ENCODE measurements at places on chromosomes 13 and 19. TPM values are rescaled to one million over a fixed set of nuclear protein-coding genes. Genes with fewer than 3 reads are reported as not detected.
A peak's percentile ranks its signal among the peaks of the same experiment; 100 is the strongest.

GRCh38 chr19:27709496-27709895 lies 1503.5 kb downstream of the UQCRFS1 start:
- H3K4me3 ChIP-seq = no peak overlapping the region
- no peaks in the 10 kb centered on the region for H3K27me3 ChIP-seq
- no peak for DNase-seq
- no peak overlapping the region for H3K27ac ChIP-seq
- no peaks in the 10 kb centered on the region for H3K4me1 ChIP-seq

GRCh38 chr19:19256072-19256969 lies 16.8 kb downstream of the TM6SF2 start:
- no peaks in the 10 kb centered on the region for H3K4me1 ChIP-seq
- H3K27ac ChIP-seq = no peak overlapping the region
- no peak overlapping the region for H3K4me3 ChIP-seq
- DNase-seq = no peak

- peaks cover 13% of the 10 kb centered on the region for H3K36me3 ChIP-seq
- peak within 1 kb of the TSS; percentile 10 for H3K4me3 ChIP-seq
- no peak within 1 kb of the TSS for H3K27ac ChIP-seq
- DNase-seq = no peak
These were observed at the start of gene COX7A1 for GRCh38 chr19:36152352-36153091. TSS of gene COX7A1 (minus strand) at chr19:36152447. CDS start at chr19:36152407, 40 bp downstream.

- H3K27me3 ChIP-seq = no peaks in the 10 kb centered on the region
- H3K4me1 ChIP-seq = peaks cover 7% of the 10 kb centered on the region
These were observed 88.4 kb downstream of the USP12 start for GRCh38 chr13:27083183-27083582.

DNA sequence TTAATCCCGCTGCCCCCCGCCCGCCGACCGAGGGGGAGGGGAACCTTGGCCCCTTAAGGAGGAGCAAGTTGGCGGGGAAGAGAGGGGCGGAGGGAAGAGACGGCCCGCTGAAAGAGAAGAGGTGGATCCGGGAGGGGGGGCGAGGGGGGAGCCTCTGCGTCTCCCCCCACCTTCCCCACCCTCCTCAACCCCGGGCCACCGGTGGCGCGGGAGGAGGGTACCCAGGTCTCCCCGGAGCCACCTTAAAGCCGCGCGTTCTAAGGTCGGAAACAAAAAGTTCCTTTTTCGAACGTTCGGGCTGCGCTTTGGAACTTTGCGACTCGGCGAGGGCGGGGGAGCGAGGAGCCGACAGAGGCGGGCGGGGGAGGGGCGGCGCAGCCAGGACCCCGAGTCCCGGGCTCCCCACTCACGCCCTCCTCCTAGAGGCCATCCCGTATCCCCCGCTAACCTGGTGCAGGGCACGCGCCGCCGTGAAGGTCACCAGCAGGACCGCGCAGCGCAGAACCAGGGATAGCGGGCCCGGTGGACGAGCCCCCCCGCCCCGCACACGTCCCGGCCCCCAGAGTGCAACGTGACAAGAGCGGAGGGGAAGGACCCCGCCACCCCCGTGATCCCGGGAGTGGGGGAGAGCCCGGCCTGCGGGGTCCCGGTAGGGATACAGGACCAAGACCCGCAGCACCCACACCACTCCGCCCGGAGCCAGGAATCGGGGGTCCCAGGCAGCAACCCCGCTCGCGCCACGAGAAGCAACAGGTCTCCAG lies 659 bp downstream of the ERF start:
- peak overlapping the region; percentile 89 for H3K27ac ChIP-seq
- DNase-seq = no peak
- peaks cover 9% of the 10 kb centered on the region for H3K36me3 ChIP-seq
- peaks cover 32% of the 10 kb centered on the region for H3K4me1 ChIP-seq

DNA sequence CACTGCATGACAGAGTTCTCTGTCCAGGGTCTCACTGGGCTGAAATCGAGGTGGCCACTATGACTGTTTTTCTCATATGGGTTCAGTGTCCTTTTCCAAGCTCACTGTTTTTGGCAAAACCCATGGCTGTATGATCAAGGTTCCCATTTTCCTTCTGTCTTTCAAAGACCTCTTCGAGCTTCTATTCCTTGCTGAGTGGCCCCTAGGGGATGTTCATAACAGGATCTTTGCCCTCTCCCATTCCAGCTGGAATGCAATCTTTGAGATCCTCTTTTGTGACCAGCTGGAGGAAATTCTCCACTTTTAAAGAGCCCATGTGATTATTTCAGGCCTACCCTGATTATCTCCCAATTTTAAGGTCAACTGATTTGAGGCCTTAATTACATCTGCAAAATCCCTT lies 572.5 kb upstream of the SLC10A2 start:
- H3K36me3 ChIP-seq = no peaks in the 10 kb centered on the region
- no peaks in the 10 kb centered on the region for H3K4me1 ChIP-seq
- H3K4me3 ChIP-seq = no peak overlapping the region

GRCh38 chr19:7010722-7011593 lies 10.3 kb downstream of the MBD3L2B start:
- H3K4me1 ChIP-seq = no peaks in the 10 kb centered on the region
- no peaks in the 10 kb centered on the region for H3K36me3 ChIP-seq
- H3K4me3 ChIP-seq = no peak overlapping the region
- no peaks in the 10 kb centered on the region for H3K27me3 ChIP-seq
- no peak for DNase-seq
- no peak overlapping the region for H3K27ac ChIP-seq

- DNase-seq = peak; percentile 54
- H3K4me1 ChIP-seq = peaks cover 7% of the 10 kb centered on the region
- H3K27ac ChIP-seq = no peak overlapping the region
- H3K36me3 ChIP-seq = no peaks in the 10 kb centered on the region
These were observed 4.0 kb downstream of the RTN2 start for GRCh38 chr19:45492627-45493470.

DNA sequence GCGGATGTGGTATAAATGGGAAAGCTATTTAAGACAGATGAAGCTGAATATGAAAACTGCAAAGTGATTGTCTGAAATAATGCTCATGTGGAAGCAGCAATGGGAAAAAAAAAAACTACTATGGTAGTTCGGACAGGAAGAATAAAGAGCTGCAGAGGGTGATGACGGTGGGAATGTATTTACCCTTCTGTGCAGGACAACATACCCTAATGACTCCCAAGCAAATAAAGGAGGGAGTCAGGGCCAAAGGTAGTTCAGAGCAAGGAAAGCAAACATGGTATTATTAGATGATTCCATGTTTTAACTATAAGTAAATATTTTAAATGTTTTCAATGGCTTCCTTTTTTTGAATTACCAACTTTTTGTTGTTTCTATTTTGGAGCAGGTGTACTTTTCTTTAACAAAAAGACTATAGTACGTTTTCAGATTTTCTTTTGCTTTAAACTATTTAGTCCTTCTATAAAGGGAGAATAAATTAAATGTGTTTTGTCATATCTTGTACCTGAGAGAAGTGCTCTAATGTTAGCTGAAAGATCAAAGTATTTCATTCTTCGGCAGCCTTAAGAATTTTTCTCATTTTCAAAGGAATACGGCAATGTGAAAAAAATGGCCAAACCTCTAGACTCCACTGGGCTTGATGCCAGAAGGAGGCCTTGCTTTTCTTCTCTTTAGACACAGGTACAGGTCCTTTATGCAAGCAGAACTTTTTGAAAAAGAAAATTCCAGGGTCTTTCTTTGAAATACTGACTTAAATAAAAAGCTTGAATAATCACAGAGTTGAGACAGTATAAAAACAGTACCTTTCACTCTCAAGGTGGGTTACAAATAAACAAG lies 67.8 kb upstream of the ZDHHC20 start:
- no peaks in the 10 kb centered on the region for H3K27me3 ChIP-seq
- DNase-seq = no peak
- H3K4me3 ChIP-seq = no peak overlapping the region
- no peaks in the 10 kb centered on the region for H3K36me3 ChIP-seq
- H3K27ac ChIP-seq = no peak overlapping the region

DNA sequence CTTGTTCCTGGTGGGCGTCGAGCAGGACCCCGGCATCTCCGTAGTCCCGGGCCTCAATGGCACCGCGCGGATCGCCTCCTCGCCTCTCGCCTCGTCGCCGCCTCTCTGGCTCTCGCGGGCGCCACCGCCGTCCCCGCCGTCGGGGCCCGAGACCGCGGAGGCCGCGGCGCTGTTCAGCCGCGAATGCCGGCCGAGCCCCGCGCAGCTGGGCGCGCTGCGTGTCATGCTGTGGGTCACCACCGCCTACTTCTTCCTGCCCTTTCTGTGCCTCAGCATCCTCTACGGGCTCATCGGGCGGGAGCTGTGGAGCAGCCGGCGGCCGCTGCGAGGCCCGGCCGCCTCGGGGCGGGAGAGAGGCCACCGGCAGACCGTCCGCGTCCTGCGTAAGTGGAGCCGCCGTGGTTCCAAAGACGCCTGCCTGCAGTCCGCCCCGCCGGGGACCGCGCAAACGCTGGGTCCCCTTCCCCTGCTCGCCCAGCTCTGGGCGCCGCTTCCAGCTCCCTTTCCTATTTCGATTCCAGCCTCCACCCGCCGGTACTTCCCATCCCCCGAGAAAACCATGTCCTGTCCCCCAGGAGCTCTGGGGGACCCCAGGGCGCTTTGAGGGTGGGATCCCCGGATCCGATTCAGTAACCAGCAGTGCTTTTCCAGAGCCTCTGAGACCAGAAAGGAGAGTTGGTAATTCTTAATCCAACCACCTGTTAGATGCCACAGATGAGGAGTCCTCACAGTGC lies 885 bp downstream of the MLNR start:
- no peaks in the 10 kb centered on the region for H3K36me3 ChIP-seq
- H3K4me3 ChIP-seq = no peak overlapping the region
- H3K27ac ChIP-seq = no peak overlapping the region

DNA sequence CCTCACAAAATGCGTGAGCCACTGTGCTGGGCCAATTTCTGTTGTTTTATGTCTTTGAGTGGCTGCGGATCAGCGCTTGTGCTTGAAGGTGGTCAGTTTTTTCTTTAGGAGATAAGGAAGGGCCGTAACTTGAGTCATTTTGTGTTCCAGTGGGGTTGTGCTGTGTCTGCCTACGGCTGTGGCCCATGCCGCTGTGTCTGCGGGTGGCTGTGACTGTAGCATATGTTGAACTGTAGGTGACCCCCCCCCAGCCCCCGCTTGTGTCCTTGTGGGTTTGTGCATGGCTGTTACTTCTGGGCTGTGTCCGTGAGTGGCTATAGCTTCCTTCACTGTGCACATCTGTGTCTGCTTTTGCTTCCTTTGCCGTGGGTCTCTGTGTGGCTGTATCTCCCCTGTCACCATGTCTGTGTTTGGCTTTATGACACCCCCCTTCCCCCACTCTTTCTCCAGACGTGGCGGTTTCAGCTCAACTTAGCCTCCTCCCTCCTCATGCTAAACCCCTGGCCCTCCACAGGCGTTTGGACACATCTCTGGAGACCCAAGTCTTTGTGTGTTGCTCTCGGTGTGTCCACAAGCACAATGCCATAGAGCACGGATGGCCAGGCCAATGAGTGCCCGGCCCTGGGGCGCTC lies 675 bp downstream of the PPP1R14A start:
- no peak overlapping the region for H3K27ac ChIP-seq
- DNase-seq = no peak
- no peaks in the 10 kb centered on the region for H3K36me3 ChIP-seq
- H3K27me3 ChIP-seq = no peaks in the 10 kb centered on the region
- H3K4me1 ChIP-seq = peaks cover 15% of the 10 kb centered on the region
- H3K4me3 ChIP-seq = peak overlapping the region; percentile 40

DNA sequence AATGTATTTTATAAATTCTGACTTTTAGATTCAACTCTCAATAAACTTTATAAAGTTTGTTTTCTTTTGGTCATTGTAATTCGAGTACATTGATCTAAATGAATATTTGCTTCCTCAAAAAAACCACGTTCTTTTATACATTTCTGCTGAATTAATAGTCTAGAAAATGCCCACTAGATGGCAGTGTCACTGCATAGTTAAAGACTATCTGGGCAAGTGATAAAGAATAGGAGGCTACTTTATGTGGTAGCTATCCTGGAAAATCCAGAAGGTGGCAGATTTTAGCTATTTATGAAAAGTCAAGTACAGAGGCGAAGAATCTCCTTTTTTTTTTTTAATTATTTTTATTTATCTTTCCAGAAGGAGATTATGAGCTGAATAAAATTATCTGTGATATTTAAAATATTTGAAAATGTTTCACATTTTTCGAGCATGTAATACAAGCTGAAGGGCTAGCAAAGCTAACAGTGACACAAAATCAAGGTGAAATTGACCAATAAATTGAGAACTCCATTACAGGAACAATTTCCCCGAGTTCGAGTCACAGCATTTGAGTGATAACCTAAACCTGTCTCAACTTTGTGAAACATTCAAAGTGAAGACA lies 221.8 kb downstream of the OLFM4 start:
- peak; percentile 56 for DNase-seq
- H3K36me3 ChIP-seq = no peaks in the 10 kb centered on the region
- H3K4me1 ChIP-seq = no peaks in the 10 kb centered on the region
- H3K4me3 ChIP-seq = no peak overlapping the region
- no peaks in the 10 kb centered on the region for H3K27me3 ChIP-seq

DNA sequence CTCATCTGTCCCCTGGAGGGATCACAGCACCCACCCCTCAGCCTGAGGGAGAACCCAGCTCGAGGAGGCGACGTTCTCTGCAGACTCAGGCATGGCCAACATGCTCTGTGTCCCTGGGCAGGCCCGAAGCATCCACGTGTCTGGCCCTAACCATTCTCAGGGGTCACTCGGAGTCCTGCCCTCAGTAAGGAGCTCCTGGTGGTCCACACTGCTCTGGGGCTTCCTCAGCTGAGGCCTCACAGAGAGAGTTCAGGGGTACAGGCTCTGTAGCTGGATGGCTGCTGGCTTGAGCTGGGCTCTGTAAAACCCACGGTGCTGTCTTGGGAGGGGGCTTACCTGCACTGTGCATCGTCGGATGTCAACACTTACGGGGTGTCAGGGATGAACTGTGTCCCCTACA lies 4.4 kb upstream of the SIGLEC8 start:
- DNase-seq = no peak
- no peak overlapping the region for H3K27ac ChIP-seq
- no peak overlapping the region for H3K4me3 ChIP-seq
- no peaks in the 10 kb centered on the region for H3K27me3 ChIP-seq
- no peaks in the 10 kb centered on the region for H3K4me1 ChIP-seq

COMMD6 gene
- total RNA-seq = 186 TPM

GRK1 gene
- not detected for total RNA-seq

RNF225 gene
- total RNA-seq = 0.41 TPM

SLC25A41 gene
- total RNA-seq = 0.55 TPM

COMP gene
- 2.3 TPM for total RNA-seq

KLHL1 gene
- total RNA-seq = not detected

MAMSTR gene
- total RNA-seq = 0.55 TPM

ATP8A2 gene
- 1.2 TPM for total RNA-seq

HSD17B14 gene
- total RNA-seq = 8.2 TPM
